ENCODE measurements at places on chromosomes 16 and 17. TPM values are rescaled to one million over a fixed set of nuclear protein-coding genes. Genes with fewer than 3 reads are reported as not detected.

The NOTUM gene
- polyA plus RNA-seq = not detected

The ARHGAP27 gene
- polyA plus RNA-seq = 21.0 TPM

The TBC1D3G gene
- not detected for polyA plus RNA-seq

The DCUN1D3 gene
- 8.8 TPM for polyA plus RNA-seq

The AOC3 gene
- polyA plus RNA-seq = 0.19 TPM

The HEXIM2 gene
- polyA plus RNA-seq = 2.9 TPM

The FZD2 gene
- polyA plus RNA-seq = 14.0 TPM

The CHST4 gene
- not detected for polyA plus RNA-seq

The TMC8 gene
- polyA plus RNA-seq = 0.16 TPM

The HYDIN gene
- not detected for polyA plus RNA-seq

The PYDC1 gene
- not detected for polyA plus RNA-seq

The MPV17L gene
- polyA plus RNA-seq = 0.06 TPM

The CYGB gene
- 0.22 TPM for polyA plus RNA-seq

The TMC5 gene
- not detected for polyA plus RNA-seq

The NPIPB9 gene
- polyA plus RNA-seq = 0.36 TPM

The ZNF747 gene
- 7.0 TPM for polyA plus RNA-seq

The BOLA2B gene
- 354 TPM for polyA plus RNA-seq

The MARCHF10 gene
- 0.14 TPM for polyA plus RNA-seq

The ESRP2 gene
- 0.57 TPM for polyA plus RNA-seq

The ENO3 gene
- 5.9 TPM for polyA plus RNA-seq

The SLC12A3 gene
- polyA plus RNA-seq = not detected

The MYCBPAP gene
- 0.40 TPM for polyA plus RNA-seq

The GUCY2D gene
- not detected for polyA plus RNA-seq

The ANKFN1 gene
- 0.15 TPM for polyA plus RNA-seq

The HOXB6 gene
- polyA plus RNA-seq = 8.8 TPM

The NLRC3 gene
- polyA plus RNA-seq = 0.84 TPM

The CTRB2 gene
- polyA plus RNA-seq = not detected

The PITPNM3 gene
- 1.1 TPM for polyA plus RNA-seq

Measured in endothelial cell of umbilical vein (primary cell).